ENCODE measurements at places on chromosomes 16 and 17.
A peak's percentile ranks its signal among the peaks of the same experiment; 100 is the strongest.

GRCh38 chr17:8350339-8350738, 10.7 kb downstream of the ODF4 start:
- no peak for DNase-seq

DNA sequence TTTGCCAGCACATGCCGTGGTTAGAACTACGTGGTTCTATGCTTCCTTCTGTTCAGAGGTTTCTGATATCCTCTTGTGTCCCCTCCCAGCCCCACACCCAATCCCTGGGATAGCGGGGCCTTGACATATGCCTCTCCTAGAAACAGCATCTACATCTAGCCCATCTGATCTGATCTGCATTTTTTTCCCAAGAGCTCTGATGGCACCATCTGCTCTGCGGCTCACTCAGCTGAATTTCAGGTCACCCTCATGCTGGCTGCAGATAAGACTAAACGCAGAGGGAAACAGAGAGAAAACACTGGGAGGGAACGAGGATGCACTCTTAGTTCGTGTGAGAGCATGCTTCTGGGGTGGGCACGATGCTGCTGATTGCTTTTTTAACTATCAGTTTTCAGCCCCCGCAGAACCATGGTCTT, 10.7 kb downstream of the WIPI1 start:
- DNase-seq: no peak

GRCh38 chr16:63361032-63361624, 1324.9 kb upstream of the CDH8 start:
- DNase-seq: no peak

- no peak for DNase-seq
Measured at GRCh38 chr16:86363057-86363490, 147.3 kb upstream of the FOXF1 start.

- no peak for DNase-seq
Measured at GRCh38 chr16:22016927-22017326, 9.0 kb downstream of the MOSMO start.

DNA sequence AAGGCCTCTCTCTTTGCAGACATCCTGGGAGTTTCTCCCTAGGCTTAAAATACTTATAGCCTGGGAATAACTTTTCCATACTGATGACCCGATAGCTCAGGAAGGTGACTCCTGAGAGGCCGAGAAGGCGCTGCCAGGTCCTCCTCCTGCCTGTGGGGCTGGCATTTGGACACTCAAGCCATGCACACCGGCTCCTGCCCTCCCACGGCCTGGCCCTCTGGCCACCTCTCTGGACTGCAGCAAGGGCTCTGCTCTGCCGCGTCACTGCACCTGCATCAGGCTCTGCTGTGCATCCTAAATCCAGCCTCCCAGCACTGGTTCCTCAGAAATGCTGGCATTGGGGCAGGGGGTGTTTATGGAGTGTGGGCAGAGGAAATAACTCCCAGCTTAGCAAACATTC, 14.2 kb downstream of the KCNG4 start:
- DNase-seq: no peak

DNA sequence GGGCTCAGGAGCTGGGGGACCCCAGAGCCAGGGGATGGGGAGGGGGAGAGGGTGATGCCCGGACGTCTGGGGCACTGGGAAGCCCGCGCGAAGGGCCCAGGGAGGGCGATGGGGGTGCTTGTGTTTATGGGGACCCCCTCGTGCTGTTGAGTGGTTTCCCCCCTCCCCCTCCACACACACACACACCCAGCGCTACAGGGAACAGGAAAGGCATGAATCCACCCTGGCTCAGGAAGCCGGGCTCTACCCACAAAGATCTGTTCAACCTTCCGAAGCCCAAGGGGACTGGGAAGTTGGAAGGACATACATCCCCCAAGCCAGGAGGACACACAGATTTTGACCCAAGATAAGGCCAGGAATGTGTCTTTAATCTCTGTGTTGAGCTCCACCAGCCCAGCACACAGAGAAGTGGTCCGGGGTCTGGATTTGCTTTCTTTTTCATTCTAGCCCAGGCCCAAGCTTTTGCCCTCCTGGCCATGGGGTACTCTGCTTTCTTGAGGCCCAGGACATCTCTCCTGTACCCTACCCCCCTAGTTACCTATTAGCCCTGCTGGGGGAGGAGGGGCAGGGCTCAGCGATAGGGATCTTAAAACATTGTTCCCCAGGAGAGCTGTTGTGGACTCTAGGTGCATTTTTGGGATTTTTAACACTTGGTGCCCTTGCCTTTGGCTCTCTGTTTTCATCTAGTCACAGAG, 1.2 kb downstream of the UBALD2 start:
- DNase-seq: no peak

DNA sequence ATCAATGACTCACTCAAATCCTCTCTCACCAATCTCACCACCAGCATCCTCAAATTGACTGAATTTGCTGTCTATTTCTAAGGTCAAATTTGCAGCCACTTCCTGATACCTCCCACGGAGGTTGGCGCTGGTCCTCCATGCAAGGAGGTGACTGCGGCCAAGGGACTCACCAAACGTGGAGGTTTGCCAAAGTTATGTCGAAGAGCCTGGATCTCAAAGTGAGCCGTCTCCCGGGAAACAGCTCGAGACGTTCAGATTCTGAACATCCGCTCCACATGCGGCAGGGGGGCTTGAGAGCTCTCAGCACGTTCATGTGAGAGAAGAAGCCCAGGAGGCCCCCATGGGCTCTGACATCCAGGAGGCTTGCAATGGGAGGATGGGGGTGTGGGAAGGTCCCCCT, 22.6 kb downstream of the LGALS3BP start:
- no peak for DNase-seq

- no peak for DNase-seq
Measured at GRCh38 chr17:63040816-63041215, 74.8 kb downstream of the TANC2 start.

DNA sequence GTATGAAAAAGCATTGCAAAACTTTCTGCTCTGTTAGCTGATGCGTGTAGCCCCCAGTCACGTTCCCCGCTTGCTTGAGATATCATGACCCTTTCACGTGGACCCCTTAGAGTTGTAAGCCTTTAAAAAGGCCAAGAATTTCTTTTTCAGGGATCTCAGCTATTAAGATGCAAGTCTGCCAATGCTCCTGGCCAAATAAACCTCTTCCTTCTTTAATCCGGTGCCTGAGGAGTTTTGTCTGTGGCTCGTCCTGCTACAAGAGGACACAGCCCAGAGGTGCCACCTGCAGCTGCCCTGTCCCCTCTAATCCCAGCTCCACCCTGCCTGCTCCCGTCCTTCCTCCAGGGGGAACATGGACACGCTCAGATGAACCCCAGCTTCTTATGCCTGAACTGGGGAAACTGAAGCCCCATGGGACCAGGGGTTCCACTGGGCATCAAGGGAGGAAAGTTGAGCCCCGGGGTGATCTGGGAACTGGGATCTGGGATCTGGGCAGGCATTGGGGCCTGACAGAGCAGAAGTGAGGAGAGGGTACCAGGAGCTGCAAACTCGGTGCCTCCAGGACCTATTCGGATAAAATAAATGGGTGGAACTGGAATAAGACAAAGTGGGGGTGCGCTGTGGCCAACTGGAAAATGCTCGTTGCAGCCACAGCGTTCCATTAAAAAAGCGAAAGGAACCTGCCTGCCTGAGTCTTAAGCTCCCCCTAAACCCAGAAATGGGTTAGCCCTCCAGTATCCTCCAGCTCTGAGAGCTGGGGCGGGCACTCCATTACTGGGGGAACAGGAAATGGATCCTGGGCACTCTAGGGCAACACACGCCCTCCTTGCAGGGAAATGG, 19.7 kb downstream of the QPRT start:
- no peak for DNase-seq

- DNase-seq: peak; percentile 8
Measured at GRCh38 chr16:66908116-66908515, 10.6 kb downstream of the CDH16 start.

DNA sequence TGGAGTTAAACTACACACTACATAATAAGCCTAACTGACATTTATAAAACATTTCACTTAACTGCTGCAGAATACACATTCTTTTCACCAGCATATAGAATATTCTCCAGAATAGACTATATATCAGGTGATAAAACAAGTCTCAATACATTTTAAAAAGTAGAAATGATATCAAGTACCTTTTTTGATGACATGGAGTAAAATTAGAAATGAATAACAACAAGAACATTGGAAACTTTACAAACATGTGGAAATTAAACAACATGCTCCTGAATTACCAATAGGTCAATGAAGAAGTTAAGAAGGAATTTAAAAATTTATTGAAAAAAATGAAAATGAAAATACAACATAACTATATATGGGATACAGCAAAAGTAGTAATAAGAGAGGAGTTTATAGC, 47.5 kb upstream of the CES5A start:
- no peak for DNase-seq

- no peak for DNase-seq
Measured at GRCh38 chr17:44293509-44294226, 14.7 kb upstream of the RUNDC3A start.

- DNase-seq: no peak
Measured at GRCh38 chr16:65494609-65495008, 372.7 kb upstream of the CDH11 start.

DNA sequence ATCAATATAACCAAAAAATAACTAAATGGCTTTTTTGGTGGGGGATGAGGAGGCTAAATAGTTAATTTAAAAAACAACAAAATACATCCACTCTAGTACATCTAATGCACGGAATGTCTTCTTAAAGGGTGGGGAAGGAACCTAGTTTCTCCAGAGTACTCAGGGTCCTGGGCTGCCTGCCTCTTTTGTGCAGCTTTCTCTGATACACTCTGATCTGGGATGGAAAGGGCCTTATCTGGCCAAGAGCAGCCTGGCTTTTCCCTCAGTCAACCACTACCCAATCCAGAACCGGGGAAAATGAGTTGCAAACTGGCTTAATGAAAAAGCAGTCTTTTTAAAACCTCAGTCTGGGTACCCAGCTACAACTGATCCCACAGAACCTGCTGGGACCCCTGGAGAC, 42.9 kb downstream of the DCUN1D3 start:
- no peak for DNase-seq

- no peak for DNase-seq
Measured at GRCh38 chr16:6892966-6893365, 439.7 kb upstream of the RBFOX1 start.

DNA sequence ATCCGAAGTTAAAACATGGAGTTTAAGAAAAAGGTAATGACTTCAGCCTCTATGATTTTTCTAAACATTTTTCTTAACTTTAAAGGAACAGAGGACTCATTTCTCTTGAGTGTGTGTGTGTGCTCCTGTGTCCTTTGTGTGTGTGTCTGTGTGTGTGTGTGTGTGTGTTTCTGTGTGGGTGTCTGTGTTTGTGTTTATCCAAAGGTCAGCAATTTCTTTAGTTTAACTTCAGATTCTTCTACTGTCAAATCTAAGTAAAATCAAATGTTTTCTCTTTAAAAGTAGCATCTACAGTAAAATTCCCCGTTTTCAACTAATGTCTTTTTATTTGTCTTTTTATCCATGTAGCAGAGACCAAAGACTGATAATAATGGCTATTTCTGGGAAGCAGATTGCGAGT, 31.8 kb downstream of the HSBP1 start:
- no peak for DNase-seq

GRCh38 chr17:66953630-66954020, 10.9 kb upstream of the CACNG4 start:
- no peak for DNase-seq

- DNase-seq: no peak
Measured at GRCh38 chr17:48123111-48123510, 15.5 kb downstream of the SNX11 start.

DNA sequence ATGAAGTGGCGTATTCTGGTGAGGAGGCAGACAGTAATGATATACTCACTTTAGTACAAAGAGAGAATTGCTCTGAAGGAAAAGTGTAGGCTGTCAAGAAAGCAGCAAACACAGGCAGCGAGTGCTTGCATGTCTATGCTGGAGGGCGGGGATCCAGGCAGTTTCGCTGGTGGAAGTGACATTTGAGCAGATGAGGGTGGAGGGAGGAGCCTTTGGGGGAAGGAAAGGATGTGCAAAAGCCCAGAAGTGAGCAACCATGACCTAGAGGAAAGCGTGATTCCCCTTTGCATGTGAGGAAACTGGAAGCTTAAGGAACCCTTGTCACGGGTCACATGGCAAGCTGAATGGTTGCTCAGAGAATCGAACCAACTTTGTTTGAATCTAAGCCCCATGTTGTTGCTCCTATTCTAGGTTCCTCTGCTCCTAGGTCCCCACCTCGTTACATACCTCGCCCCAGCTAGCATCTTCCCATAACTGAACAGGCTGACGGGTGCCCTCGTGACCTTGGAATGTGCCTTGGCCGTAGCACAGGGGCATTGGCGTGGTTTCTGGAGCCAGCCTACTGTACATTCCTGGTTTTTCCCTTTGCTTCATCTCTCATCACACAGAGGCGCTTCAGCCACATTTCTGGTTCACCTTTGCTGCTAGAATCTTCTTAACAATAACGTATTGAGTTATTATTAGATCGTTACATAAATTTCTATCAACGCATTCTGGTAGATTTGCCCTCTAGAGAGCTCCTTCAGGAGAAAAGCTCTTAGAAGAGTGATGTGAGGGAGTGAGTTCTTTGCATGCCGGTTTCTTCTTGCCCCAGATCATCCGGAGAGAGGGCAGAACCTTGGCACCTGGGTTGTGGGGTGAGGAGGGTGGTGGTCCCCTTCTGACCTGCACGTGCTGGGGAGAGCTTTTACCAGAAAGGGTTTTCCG, 191.8 kb downstream of the SNX29 start:
- DNase-seq: no peak

DNA sequence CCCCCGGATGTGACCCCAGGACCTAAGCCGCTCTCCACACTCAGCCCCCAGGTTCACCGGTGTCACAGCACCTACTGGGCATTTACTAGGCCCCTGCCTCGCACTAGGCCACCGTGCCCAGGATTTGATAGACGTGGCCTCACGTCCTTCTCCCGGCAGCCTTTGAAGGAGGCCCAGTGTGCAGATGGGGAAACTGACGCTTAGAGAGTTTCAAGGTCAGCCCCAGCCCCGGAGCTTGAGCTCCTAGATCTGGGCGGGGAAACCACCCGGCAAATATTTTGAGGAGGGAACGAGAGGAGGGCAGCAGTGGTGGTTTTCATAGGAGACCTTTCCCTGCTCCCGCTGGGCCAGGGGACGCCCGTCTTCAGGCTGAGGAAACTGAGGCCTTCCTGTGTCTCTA, 10.3 kb downstream of the ZFPM1 start:
- DNase-seq: no peak

DNA sequence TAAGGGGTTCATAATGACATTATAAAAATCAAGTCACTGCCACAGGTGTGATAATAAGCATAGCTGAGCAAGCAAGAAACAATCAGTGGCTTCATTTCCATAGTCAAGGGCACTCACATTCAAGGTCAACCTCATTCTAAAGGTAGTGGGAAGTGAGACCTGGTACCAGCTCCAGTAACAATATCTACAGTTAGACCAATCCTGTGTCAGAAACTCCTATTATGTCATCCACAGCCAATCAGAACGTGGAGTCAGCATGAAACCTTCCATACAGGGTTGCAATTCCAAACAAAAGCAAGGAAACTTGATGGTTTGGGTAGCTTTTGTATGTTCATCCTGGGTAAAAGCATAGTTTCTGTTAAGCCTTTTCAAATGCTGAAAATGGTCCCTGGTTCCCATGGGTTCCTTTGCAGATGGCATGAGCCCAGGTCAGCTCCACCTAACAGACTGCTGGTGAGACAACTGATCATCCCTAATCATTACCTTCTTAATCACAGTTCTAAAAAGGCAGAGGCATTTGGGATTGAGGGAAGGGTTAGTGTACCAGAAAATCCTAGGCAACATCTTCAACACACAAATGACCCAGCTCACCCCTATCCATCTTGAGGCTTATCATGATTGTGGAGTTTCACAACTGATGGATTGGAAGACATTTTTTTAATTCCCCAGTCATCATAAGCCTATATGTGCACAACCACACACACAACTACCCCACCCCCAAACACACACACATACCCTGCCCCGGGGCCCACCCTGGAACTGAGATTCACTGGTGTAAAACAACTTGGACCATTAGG, 30.4 kb downstream of the TEX2 start:
- no peak for DNase-seq

All from GM12892 (cell line).